Hematopoietic multipotent progenitor cell treated with erythropoietin and hydrocortisone succinate and interleukin-3 and kit ligand, for 8 days (in vitro differentiated cells): ENCODE measurements at places on chromosomes 7 and 10.
A peak's percentile ranks its signal among the peaks of the same experiment; 100 is the strongest.

DNA sequence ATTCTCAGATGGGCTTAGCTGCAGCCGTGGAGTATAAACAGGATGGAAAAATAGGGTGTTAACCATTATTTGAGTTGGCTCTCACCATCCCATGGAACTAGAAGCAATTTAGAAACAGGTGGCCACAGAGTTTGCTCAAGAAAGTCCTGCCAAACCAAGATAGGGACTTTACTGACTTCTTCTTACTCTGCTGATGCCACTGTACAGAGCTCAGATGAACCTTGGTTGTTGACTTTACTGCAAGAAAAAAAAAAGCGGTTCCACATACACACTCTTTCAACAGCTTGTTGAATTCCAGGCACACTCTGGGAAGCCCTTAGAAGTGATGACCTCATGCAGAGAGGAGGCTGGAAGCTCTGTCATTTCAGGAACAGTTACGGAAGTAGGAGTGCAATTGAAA is 753.4 kb downstream of the NRG3 start:
- no peak for DNase-seq

- DNase-seq = no peak
Measured at GRCh38 chr10:100618091-100618615, 82.4 kb downstream of the HIF1AN start.

GRCh38 chr10:112184052-112184371 is 447 bp upstream of the GPAM start:
- no peak for DNase-seq

- no peak for DNase-seq
Measured at GRCh38 chr10:78330884-78331283, 297.2 kb downstream of the RPS24 start.

DNA sequence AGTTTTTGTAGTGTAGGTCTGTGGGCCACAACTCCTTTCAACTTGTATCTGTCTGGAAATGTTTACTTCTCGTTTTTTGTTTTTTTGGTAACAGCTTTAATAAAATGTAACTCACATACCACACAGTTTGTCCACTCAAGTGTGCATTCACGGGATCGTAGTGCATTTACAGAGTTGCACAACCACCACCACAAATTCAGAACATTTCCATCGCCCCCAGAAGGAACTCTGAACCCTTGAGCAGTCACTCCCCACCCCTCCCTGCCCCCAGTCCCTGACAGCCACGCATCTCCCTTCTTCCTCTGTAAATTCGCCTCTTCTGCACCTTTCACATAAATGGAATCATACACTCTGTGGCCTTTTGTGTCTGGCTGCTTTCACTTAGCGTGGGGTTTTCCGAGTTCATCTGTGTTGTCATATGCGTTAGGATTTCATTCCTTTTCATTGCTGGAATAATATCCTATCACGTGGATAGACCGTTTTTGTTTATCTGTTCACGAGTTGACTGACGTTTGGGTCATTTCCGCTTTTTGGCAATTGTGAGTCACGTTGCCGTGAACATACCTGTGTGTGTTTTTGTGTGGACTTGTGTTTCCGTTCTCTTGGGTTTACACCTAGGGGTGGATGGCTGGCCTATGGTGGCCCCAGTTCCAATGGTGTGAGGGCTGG is 10.3 kb downstream of the JAKMIP3 start:
- no peak for DNase-seq

DNA sequence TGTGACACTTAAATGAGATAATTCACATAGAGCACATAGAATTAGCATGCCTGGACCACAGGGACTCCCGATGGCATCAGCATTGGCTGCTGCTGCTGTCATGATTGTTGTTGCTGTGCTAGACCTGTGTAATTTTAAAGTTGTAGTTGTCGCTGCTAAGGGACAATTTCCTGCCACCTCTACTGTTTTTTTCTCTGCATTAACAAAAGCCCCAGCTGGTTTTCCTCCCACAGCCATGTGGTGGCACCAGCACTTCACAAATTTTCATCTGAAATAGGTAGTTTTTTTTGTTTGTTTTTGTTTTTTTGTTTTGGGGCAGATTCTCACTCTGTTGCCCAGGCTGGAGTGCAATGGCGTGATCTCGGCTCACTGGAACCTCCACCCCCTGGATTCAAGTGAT is 25.4 kb upstream of the PRXL2A start:
- DNase-seq = peak; percentile 73

DNA sequence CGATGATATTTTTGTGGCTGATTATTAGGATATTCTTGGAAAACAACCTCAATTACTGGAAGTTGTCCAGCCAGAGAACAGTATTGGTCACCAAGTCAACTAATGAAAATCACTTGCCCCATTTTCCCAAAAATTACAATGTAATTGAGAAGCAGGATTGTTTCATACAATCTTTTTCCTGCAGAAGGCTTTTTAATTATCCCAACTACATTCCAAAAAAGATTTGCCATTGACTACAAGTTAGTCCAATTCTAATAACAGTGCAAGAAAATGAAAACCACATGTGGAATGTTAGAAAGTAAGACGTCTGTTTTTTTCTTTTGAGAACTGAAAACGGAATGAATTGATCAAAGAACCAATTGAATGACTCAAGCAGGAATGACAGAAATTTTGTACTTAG is 1195.8 kb downstream of the SORCS1 start:
- DNase-seq = no peak

DNA sequence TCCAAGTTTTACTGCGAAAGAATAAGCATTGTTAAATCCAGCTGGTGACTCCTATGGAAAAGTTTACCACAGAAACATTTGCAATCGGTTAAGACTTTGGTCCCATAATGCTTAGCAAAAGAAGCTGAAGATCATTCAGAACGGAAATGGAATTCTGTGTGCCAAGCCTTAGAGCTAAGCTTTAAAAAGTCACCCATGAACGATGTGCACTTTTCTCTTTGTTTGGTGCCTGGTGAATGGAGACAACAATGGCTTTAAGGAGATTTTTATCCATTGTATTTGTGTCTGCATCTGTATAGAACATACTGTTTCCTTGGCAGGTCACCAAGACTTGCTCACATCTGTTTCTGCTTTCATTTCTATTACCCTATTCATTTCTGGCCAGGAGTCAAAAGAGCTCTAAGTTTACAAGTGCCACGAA is 26.3 kb upstream of the COL1A2 start:
- no peak for DNase-seq

DNA sequence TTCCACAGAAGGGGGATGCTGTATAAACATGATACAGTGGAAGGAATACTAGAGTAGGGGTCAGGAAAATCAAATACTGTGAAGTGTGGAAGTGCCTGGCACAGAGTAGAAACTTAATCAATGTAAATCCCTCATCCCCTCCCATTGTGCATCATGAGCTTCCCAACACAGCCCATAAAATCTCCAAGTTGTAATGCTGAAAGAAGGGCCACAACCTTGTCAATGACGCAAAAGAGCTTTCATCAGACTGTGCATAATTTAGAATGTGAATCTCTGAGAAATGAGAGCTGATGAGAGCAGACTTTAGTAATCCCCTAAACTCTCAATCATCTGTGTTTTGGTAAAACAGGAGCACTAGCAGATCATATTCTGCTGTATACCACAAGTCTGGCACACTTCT is 105.2 kb upstream of the IMMP2L start:
- DNase-seq = no peak
